Immature natural killer cell (primary cell): ENCODE measurements at places on chromosomes 7 and 10.

DNA sequence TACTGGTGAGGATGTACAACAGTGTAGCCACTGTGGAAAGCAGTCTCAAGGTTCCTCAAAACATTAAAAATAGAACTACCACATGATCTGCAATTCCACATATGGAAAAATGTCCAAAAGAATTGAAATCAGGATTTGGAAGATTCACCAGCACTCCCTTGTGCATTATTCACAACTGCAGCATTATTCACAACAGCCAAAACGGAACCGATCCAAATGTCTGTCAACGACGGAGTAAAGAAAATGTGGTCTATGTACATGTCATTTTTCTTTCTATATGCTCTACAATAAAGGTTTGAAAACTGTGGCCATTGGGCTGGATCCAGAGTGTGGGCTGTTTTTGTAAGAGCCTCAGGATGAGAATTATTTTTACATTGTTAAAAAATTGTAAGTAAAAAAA lies 1206.1 kb upstream of the CELF2 start:
- H3K36me3 ChIP-seq = no peaks in the 10 kb centered on the region
- no peaks in the 10 kb centered on the region for H3K27me3 ChIP-seq
- H3K4me1 ChIP-seq = no peaks in the 10 kb centered on the region

GRCh38 chr7:15831606-15832005 lies 145.1 kb upstream of the MEOX2 start:
- DNase-seq = no peak
- no peak overlapping the region for H3K4me3 ChIP-seq
- H3K4me1 ChIP-seq = no peaks in the 10 kb centered on the region
- H3K27ac ChIP-seq = no peak overlapping the region
- H3K27me3 ChIP-seq = no peaks in the 10 kb centered on the region

GRCh38 chr10:76939933-76940468 lies 697.6 kb downstream of the KCNMA1 start:
- H3K4me3 ChIP-seq = no peak overlapping the region
- no peaks in the 10 kb centered on the region for H3K36me3 ChIP-seq
- no peaks in the 10 kb centered on the region for H3K4me1 ChIP-seq
- H3K27ac ChIP-seq = no peak overlapping the region
- no peak for DNase-seq

- no peak for DNase-seq
- H3K27ac ChIP-seq = no peak overlapping the region
- H3K36me3 ChIP-seq = no peaks in the 10 kb centered on the region
- H3K27me3 ChIP-seq = peaks cover 6% of the 10 kb centered on the region
These were observed 26.1 kb downstream of the PROSER2 start for GRCh38 chr10:11849277-11849676.

DNA sequence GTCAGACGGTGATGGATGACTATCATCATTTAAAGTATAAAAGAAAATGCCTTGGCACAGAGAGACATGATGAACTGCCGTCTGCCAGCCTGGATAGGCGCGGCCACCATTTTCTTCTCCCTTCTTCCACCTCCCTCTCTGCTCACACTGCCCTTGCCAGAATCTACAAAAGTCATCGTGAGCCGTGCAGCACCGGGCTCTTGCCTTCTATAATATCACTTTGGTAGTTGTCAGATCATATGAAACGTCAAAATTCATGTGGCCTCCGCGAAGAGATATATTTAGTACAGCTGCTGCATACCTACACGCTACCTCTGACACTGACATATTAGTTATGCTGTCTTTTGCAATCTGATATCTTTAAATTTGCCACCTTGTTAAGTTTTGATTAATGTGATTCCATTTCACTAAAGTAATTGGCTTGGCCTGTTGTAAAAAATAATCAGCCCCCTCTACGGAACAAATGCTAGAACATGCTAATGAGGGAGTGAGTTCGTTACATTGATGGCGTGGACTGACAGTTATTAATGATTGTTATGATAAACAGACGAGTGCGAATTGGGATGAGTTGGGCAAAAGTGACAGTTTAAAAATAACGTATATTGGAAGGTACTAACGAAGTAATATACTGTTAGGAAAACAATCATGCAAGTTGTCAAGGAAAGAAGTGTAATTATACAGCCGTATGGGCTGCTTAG lies 214.9 kb downstream of the LRMDA start:
- no peak overlapping the region for H3K27ac ChIP-seq
- H3K4me1 ChIP-seq = no peaks in the 10 kb centered on the region
- peaks cover 4% of the 10 kb centered on the region for H3K27me3 ChIP-seq
- no peaks in the 10 kb centered on the region for H3K36me3 ChIP-seq

DNA sequence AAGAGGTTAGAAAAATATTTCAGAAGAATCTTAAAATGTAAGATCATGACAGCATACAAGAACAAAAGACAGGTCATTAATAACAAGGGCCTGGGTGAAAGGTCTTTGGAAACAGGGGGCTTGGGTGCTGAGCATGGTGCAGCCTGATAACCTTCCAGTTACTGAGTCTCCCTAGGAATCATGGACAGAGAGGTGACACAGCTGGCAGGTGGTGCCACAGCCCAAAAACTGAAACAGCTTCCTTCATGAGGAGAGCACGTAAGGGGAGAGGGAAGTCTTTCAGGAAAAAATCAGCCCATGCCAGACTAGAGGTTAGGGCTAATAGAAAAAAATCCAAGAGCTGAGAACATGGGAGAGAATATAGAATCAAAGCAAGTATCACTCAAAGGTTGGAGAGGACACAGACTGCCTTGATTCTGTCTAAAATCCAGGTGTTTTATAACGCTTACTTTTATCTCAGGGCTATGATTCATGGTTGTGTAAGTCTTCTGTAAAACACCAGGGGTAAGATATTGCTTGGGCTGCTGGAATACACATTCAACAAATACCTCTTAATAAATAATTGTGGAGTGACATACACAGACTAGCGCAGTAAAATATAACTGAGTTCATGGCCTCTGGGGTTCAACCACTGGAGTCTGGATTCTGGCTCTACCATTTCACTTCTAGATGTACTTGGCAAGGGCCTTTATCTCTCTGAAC lies 88.1 kb downstream of the SEMA3C start:
- no peak overlapping the region for H3K4me3 ChIP-seq
- no peak overlapping the region for H3K27ac ChIP-seq
- H3K36me3 ChIP-seq = no peaks in the 10 kb centered on the region
- H3K4me1 ChIP-seq = peaks cover 7% of the 10 kb centered on the region

DNA sequence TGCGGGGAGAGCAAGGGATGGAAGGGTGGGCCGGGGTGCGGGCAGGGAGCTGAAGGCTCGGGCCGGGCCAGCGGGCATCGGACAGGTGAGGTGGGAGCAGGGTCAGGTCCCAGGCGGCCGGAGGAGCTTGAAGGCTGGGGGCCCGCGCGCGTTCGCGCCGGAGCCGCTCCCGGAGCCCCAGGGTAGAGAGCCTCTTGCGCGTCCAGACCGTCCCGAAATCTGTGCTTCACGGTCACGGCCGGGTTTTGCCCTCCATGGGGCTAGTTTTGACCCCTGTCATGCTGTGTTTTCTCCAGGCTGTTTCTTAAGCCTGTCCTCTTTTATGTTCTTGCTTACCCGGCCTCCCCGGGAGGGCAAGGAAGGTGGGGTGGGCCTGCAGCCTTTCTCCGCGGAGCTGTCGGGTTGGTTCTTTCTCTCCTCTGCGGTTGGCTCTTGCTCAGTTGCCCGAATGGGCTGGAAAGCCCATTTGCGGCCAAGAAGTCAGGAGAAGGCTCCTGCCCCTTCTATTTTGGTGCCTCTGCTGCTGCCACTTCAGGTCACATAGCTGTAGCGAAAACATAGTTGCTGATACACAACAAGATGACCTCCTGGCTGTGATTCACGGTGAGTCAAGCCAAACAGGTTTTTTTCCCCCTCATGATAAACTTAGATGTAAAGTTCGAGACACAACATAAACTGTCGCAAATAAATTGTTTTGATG lies 650 bp downstream of the UBE2D1 start:
- H3K27me3 ChIP-seq = no peaks in the 10 kb centered on the region
- H3K4me3 ChIP-seq = peak overlapping the region; percentile 91
- DNase-seq = no peak
- H3K4me1 ChIP-seq = peaks cover 41% of the 10 kb centered on the region

GRCh38 chr10:110576220-110576619 lies 8.7 kb downstream of the SMC3 start:
- H3K4me3 ChIP-seq = no peak overlapping the region
- no peak overlapping the region for H3K27ac ChIP-seq
- H3K4me1 ChIP-seq = peaks cover 19% of the 10 kb centered on the region

GRCh38 chr7:98240961-98241673 lies 10.9 kb downstream of the TECPR1 start:
- H3K4me3 ChIP-seq = no peak overlapping the region
- no peak overlapping the region for H3K27ac ChIP-seq
- no peaks in the 10 kb centered on the region for H3K27me3 ChIP-seq
- DNase-seq = no peak

- no peak overlapping the region for H3K4me3 ChIP-seq
- no peaks in the 10 kb centered on the region for H3K4me1 ChIP-seq
- no peak overlapping the region for H3K27ac ChIP-seq
- DNase-seq = no peak
These were observed 199.7 kb upstream of the LRRN3 start for GRCh38 chr7:110891197-110891596.

DNA sequence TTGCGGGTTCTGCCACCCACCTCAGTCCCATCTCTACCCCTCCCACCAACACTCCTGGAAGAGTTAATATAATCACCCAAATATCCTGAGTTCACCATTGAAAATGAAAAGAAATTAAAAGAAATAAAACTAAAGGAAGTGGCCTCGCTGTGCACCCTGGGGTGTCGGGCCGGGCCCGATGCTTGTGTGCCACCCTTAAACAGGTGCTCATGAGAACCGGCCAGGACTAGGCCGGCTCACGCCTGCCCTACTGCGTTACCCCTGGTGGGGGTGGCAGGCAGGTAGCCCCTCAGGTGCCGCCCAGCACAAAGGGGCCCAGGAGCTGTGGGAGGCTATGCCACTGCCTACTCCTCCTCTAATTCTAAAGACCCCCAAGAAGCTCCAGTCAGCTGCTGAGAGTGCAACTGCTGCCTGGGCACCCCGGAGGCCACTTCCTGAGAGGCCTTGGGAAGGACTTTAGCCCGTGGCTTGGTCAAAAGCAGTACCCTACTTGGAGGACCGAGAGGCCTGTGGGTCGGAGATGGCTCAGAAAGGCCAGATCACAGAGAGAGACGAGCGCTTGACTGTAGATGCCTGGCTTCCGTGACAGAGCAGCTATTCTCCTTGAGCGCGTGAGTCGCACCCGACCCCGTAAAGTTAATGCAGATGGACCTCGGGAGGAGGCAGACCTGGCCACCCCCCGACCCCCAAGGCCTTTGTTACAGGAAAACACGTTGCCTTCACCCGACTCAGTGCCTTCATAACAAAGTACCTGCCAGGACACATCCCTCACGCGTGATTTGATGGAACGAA lies 51.0 kb upstream of the PPP2R2D start:
- H3K27me3 ChIP-seq = peaks cover 8% of the 10 kb centered on the region
- no peaks in the 10 kb centered on the region for H3K36me3 ChIP-seq
- no peak overlapping the region for H3K4me3 ChIP-seq
- H3K4me1 ChIP-seq = no peaks in the 10 kb centered on the region

DNA sequence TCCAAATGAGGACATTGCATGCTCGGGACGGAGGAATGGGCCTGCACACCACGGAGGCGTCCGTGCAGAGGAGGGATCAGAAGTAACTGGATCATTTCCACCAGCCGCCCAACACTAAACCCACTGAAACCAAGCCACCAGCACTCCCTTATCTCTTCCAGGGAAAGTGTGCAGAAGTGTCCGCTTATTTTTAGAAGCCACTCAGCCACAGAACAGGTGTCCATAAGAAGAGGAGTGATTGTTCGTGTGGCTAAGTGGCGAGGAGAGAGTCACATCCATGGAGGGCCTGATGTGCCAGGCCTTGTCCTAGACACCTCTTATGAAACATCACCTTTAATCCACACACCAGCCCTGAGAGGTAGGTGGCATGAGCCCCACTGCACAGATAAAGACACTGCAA lies 407.9 kb upstream of the NPVF start:
- H3K4me3 ChIP-seq = no peak overlapping the region
- no peak for DNase-seq
- peaks cover 3% of the 10 kb centered on the region for H3K27me3 ChIP-seq

- H3K4me3 ChIP-seq = no peak overlapping the region
- H3K27me3 ChIP-seq = no peaks in the 10 kb centered on the region
- no peak for DNase-seq
- H3K27ac ChIP-seq = no peak overlapping the region
These were observed 7.3 kb downstream of the SCART1 start for GRCh38 chr10:133461027-133461426.

DNA sequence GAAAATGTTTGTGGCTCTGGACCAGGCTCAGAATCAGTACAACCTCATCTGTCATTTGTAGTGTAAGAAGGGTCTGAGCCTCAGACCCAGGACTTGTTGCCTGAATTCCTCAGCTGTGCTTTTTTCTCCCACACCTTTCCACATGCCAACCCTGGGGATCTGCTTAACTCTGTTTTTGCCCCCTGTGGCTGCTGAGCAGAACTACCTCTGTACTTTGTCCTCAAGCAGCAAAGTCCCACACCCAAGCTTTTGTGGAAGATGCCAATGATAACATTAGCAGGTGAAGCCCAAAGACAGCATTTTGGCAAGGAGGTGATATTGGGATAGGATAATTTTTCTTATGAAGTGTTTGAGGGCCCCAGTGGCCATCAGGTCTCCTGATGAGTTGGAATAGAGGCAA lies 5.8 kb upstream of the CYP2C18 start:
- no peaks in the 10 kb centered on the region for H3K4me1 ChIP-seq
- H3K27ac ChIP-seq = no peak overlapping the region
- no peaks in the 10 kb centered on the region for H3K27me3 ChIP-seq
- H3K4me3 ChIP-seq = no peak overlapping the region
- H3K36me3 ChIP-seq = no peaks in the 10 kb centered on the region

DNA sequence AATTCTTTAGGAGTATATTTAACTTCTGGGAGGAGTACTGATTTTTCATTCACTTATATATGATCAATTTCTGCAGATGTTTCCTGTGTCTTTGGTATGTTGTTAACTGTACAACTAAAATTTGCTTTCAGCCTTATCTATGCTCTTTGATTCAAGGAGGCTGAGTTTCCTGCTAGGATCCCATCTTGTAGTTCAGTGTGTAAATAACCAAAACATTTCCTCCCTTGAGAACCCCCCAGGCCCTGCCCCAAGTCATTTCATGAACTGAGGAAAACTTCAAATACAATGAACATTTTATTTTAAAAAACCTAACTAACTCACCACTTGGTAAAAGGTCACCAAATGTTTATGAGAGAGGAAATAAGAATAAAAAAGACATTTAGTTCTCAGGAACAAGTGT lies 55.5 kb downstream of the VWA2 start:
- peaks cover 1% of the 10 kb centered on the region for H3K27me3 ChIP-seq
- no peak overlapping the region for H3K4me3 ChIP-seq
- peaks cover 38% of the 10 kb centered on the region for H3K36me3 ChIP-seq
- DNase-seq = no peak
- no peaks in the 10 kb centered on the region for H3K4me1 ChIP-seq
